ENCODE measurements at places on chromosomes 7 and 10.

DNA sequence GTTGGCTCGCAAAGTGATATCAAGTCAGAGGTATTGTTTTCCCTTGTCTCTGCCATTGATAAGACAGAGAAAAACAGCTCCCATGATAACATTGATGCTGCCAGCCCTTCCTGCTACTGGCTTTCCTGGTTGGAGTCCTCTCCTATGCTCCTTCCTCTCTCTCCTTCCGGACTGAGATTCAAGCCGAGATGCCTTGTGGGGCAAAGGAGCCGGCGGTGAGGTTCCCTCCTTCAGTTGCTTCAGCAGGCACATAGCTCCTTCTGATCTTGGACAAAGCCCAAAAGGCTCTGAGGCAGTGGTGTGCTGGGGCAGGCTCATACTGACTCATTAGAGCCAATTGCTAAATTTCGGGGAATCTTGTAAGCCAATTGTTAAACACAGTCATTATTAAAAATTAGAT lies 8.8 kb upstream of the ZCCHC24 start:
- DNase-seq = no peak

- no peak for DNase-seq
Observed at GRCh38 chr10:102804382-102805055, 32.7 kb downstream of the CYP17A1 start.

DNA sequence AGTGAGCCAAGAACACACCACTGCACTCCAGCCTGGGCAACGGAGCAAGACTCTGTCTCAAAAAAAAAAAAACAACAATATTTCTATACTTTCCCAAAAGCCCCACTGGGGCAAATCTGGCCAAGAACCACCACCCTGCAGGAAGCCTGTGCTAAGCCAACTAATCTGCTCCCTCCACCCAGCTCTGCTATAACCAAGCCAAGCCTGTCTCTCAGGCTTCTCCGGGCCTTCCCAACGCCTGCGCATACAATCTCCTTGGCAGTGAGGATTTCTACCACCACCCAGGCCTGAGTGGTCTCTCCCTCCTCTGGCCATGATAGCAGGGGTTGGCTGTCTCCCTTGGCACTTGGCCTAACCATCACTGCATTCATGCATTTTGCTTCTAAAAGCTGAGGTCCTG lies 14.2 kb downstream of the DDX56 start:
- no peak for DNase-seq

DNA sequence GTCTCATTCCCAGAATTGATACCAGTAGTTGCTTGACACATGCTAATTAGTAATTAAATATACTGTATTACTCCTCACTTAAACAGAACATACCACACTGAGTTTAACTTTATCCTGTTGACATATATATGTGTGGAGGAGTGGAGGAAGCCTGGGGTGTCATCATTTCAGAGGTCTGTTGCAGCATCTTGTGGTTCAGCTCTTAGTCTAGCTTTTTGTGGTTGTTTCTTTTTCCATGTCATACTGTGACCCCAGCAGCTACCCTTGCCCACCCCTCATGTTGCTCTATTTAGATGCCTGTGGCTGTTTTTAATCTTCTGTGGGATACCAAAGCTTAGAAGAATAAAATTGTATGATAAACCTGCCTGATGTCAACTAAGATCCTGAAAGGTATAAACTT lies 875.4 kb downstream of the LRMDA start:
- DNase-seq = no peak

GRCh38 chr7:4006687-4007086 lies 675.4 kb upstream of the FOXK1 start:
- no peak for DNase-seq

DNA sequence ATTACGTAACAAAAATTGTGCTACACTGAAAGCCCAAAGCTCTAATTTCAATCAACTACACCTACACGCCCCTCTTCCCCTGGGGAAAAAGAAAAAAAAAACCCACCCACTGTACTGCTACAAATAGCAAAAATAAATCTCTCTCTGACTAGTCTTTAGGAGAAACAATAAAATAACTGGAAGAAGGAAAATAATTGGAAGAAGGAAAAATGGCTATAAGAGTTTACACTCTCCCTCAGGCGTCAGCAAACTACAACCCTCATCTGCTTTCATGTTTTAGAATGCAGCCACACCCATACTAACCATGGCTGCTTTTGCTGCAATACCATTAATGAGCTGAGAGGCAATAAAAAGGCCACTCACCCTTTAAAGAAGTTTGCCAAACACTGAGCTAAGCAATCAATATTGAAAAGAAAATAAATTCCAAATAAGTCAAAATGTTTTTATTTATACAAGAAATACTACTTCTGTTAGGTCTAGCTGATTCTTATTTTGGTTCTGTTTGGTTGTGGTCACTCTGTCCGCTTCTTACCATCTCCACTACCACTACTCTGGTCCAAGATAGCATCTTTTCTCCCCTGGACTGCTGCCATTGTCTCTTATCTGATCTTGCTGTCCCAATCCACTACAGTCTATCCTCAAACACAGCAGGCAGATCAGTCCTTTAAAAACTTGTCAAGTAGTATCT lies 3.8 kb downstream of the MINDY3 start:
- DNase-seq = no peak

- DNase-seq = no peak
Observed at GRCh38 chr10:5423771-5424170, 11.4 kb downstream of the NET1 start.

GRCh38 chr7:100119970-100120732 lies 717 bp downstream of the CNPY4 start:
- DNase-seq = peak; percentile 83

GRCh38 chr10:85720931-85721590 lies 645.5 kb downstream of the GRID1 start:
- DNase-seq = no peak

DNA sequence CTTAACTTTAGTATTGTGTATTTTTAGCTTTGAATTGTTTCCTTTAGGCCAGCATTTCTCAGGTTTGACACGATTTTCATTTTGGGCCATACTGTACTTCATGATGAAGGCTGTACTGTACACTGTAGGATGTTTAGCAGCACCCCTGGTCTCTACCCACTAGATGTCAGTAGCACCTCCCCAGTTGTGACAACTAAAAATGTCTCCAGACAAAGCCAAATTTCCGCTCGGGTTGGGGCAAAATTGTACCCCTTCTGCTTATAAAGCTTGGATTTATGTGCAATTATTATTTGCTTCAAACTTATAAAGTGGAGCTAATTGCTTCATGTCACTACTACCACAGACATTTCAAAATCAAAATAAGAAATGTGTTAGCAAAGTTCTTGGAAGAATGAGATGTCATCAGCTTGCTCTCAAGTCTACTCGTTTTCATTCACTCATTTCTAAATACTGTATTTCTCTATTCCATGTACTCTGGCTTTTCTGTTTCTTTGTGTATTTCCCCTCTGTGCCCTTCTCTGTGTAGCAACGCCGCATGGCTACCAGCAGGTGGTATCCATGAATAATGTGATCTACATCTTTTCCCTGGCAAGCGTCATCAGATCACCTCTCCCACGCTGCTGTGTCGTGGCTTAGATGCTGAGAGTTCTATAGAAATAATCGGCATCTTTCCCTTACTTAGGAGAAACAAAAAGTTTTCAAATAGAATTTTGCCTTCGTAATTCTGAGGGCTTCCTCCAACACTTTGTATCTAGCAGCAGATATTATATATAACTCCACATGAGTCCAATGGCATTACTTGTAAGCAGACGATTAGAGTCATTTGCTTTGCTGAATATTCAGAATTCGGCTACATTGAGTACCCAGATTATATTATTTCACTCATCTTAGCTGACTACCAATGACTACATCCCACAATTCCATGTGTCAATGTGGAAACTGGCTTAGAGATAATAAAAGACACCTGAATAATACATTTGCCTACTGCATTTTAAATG lies 47.8 kb upstream of the CALCR start:
- peak; percentile 22 for DNase-seq

- DNase-seq = no peak
Observed at GRCh38 chr10:35925493-35925892, 283.4 kb upstream of the FZD8 start.

DNA sequence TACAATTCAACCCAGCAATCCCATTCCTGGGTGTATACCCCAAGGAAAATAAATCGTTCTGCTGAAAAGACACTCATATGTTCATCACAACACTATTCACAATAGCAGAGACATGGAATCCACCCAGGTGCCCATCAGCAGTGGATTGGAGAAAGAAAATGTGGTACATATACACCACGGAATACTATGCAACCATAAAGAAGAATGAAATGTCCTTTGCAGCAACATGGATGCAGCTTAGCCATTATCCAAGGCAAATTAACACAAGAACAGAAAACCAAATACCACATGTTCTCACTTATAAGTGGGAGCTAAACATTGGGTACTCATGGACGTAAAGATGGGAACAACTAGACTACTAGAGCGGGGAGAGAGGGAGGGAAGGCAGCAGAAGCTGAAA lies 207.8 kb downstream of the GATA3 start:
- no peak for DNase-seq

GRCh38 chr10:110533149-110533548 lies 34.3 kb upstream of the SMC3 start:
- no peak for DNase-seq

- DNase-seq = no peak
Observed at GRCh38 chr10:34216348-34216945, 598.6 kb downstream of the PARD3 start.

DNA sequence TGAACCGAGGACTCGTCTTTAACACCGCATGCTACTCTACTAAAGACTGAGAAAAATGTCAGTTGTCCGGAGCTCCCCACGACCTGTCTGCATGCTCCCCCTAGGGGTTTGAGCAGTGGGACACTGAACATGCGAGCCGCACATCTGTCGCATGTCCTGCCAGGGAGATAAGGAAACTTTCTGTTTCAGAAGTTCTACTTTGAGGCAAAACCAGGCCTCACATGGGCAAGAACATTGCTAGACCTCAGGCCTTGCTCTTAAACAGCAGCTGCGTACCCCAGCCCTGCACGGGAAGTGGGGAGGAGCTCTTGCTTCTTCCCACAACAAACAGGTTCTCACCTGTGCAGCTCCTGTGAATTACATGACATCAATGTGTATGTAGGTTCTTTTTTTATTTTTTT lies 30.3 kb upstream of the HERPUD2 start:
- peak; percentile 89 for DNase-seq

Measured in RPMI8226 (cell line).